LNCaP clone FGC (cell line): ENCODE measurements at places on chromosomes 6 and 20.
A peak's percentile ranks its signal among the peaks of the same experiment; 100 is the strongest.

DNA sequence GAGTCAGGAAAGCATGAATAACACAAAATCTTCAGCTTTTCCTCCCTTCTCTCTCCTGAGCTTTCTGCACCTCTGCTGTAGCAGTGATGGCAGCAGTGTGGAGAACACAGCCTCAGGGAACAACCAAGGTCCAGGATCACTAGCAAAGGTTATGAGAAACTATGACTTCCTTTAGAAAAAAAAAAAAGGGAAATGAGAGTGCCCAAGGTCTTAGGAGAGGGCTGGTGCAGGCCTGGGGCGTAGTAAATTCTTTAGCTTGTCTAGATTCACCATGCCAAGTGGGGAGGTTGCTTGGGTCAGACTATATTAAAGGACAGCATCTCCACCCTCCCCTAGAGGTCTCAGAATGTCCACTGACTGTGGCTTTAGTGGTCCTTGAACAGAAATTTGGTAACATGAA is 40.4 kb upstream of the POLR1H start:
- no peak for DNase-seq

DNA sequence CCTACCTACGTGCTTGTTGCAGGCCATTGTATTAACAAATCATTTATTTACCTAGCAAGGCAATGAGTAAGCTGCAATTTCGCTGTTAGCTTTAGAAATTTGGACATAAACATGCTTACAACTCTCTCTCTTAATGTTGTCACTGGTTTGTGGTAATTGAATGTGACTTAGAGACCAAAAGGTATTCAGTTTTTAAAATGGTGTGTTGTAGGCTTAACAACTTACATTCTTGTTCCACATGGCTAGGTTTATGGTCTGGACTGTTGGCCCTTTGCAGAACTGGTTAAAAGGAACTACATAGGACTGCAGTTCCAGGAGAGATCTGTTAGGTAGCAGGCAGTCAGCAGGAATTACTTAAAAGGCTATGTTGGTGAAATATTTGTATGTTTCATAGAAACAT is 10.3 kb upstream of the CTAGE9 start:
- no peak for DNase-seq

- no peak for DNase-seq
Measured at GRCh38 chr20:31901615-31902014, 31.2 kb downstream of the TTLL9 start.

GRCh38 chr6:166293731-166294584 is 14.2 kb downstream of the PRR18 start:
- DNase-seq, result no peak

GRCh38 chr6:137921823-137922222 is 54.8 kb downstream of the TNFAIP3 start:
- DNase-seq, result no peak

GRCh38 chr20:11814267-11814666 is 103.4 kb upstream of the BTBD3 start:
- DNase-seq, result no peak

GRCh38 chr6:150929416-150929815 is 63.9 kb downstream of the MTHFD1L start:
- no peak for DNase-seq

GRCh38 chr6:88574651-88575050 is 388.8 kb downstream of the RNGTT start:
- no peak for DNase-seq

DNA sequence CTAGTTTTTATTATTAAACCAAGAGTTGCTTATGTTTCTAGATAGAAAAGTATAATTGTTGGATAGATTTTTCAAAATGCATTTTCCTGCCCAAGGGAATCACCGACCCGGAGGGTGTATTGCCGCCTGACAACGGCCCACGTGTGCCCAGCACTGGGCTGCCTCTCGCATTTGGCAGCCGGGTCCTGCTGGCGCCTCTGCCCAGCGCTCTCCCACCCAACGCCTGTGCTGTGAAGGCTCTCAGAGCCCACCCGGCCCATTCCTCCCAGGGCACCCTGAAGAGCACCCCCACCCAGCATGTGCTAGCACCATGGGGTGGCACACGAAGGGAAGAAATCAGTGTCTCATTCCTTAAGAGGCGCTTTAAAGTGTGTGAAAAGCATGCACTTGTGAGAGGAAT is 88.3 kb upstream of the AFDN start:
- no peak for DNase-seq

- DNase-seq, result no peak
Measured at GRCh38 chr6:150482883-150483409, 114.1 kb downstream of the IYD start.

DNA sequence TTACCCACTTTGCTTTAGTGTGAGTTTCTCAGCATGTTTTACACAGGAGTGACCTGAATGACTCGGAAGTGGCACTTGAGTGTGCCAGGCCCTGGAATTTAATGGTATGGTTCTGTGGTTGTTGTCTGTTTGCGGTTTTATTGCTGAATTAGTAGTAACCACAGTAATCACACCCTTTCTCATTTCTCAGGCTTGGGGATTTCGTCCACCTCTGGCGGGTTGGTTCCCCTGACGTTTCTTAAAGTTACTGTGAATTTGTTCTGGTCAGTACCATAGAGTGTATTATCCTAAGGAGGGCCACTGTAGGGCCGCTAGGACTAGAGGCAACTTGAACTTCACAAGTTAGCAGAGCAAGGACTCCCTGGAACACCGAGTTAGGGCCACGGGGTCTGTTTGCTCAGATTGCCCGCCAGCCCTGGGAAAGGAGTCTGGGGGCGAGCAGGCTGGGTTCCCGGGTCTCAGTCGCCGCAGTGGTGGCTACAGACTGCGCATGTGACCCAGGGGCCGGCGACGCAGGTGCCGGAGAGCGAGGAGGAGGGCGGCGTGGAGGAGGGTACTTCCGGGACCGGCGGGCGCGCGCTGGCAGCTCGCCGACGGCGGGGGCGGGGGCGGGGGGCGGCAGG is 546 bp upstream of the KLHL32 start:
- no peak for DNase-seq

- no peak for DNase-seq
Measured at GRCh38 chr20:4476903-4477500, 244.7 kb upstream of the PRND start.

GRCh38 chr6:154590756-154591155 is 80.3 kb upstream of the CNKSR3 start:
- peak; percentile 100 for DNase-seq

DNA sequence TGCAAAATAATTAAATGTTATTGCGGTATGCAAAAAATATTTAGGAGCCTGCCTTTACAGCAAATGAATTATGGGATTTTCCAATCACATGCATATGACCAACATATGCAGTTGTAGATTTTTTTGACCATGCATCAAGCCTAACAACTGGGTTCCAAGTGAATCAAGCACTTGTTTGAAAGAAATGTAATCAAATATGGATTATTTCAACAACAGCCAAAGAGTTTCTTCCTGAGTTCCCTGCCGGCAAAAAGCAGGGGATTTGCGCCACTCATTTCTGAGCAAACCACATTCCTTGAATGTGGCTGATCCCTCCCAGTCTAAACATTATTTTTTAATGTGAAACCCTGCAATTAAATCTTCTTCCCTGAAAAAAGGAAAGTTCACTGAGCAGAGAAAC is 100.1 kb upstream of the ADTRP start:
- no peak for DNase-seq

DNA sequence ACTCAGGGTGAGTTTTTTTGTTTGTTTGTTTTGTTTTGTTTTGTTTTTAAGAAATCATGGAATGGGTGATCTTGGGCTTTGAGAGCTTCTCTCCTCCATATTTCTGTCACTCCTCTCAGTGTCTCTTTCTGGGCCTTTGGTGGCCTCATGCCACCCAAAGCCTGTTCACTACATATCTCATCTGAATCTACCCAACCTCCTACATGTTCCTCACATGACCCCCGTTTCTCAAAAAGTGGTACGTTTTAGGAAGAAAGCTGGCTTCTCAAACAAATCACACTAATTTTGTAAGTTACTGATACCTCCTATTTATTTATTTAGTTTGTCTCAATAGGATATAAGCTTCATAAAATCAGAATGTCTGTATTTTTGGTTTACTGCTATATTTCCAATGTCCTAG is 80.0 kb downstream of the SESN1 start:
- no peak for DNase-seq

DNA sequence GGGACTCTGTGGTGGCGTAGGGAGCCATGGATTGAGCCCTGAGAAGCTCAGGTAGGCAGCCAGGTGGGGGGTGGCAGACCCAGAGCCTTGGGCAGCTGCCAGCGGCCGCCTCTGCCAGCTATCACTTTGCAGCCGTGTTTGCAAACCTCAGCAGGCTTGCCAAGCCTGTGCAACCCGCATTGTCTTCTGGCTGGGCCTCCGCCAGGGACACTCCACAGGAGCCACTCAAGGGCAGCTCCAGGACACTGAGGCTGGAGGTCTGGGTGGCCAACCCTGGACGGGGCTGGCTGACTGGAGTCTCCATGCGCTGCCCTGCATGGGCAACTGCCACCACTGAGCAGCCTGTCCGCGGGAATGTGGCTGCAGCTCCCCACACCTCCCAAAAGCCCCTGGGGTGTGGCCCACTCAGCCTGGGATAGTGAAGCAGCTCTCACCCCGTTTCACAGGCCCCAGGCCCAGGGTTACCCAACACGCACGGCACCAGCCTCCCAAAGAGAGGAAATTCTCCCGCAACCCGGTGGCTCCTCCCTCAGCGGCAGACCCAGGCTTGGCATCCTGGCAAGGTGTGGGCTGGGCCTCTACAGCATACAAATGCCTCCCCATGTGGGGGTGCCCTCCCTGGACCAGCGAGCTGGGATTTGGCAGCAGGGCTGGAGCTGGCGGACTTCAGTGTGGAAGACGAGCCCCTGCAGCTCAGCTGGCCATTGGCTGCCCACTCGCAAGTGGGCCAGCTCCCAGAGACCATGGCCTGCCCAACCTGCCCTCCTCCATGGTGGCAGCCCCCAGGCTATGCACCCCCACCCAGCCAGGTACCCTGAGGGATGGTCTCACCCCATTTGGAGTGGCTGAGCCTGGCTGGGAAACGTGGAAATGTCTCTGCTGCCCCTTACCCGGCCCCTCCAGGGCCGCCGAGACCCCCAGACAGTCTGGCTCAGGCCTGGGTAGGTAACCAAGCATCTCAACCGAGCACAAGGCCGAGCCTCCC is 2.9 kb downstream of the CHRNA4 start:
- DNase-seq, result peak; percentile 28

GRCh38 chr6:104956731-104957294 is at the start of gene LIN28B:
LIN28B (plus strand) TSS chr6:104957107; CDS start chr6:104957251, 144 bp downstream.
- DNase-seq, result no peak

DNA sequence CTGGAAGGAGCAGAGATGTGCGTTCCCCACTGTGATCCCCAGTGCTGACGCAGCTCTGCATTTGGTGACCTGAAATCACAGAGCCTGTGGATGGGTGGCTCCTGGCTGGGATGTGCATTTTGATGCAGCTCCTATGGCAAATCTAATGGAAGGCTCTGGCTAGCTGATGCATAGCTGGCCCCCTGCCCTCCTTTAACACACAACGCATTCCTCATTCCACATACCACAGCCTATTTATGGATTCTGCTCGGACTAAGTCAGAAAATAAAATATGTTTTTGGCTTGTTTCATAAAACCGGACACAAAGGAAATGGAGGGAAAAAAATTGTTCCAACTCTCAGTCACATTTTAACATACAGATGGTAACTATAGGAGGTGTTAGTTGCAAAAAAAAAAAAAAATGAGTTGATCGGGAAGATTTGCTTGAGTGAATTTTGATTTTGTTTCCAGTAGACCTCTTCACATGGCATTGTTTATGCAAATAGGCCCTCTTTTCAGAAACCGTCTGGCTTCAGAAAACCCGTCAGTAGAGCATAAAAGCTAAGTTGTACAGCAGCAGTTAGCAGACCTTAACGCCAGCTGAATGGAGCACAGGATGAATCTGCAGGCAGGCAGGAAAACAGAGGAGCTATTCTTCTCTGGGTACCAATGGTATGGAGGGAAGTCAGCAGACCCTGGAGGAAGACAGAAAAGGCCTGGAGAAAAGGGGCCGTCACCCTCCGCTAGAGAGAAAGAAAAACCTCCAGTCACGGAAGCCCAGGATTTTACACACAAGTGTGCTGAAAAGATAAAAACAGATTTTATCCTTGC is 215.4 kb downstream of the HDGFL1 start:
- DNase-seq, result no peak

- no peak for DNase-seq
Measured at GRCh38 chr6:103409475-103409874, 1450.2 kb downstream of the HACE1 start.

- DNase-seq, result no peak
Measured at GRCh38 chr6:50979171-50979525, 160.5 kb downstream of the TFAP2B start.

DNA sequence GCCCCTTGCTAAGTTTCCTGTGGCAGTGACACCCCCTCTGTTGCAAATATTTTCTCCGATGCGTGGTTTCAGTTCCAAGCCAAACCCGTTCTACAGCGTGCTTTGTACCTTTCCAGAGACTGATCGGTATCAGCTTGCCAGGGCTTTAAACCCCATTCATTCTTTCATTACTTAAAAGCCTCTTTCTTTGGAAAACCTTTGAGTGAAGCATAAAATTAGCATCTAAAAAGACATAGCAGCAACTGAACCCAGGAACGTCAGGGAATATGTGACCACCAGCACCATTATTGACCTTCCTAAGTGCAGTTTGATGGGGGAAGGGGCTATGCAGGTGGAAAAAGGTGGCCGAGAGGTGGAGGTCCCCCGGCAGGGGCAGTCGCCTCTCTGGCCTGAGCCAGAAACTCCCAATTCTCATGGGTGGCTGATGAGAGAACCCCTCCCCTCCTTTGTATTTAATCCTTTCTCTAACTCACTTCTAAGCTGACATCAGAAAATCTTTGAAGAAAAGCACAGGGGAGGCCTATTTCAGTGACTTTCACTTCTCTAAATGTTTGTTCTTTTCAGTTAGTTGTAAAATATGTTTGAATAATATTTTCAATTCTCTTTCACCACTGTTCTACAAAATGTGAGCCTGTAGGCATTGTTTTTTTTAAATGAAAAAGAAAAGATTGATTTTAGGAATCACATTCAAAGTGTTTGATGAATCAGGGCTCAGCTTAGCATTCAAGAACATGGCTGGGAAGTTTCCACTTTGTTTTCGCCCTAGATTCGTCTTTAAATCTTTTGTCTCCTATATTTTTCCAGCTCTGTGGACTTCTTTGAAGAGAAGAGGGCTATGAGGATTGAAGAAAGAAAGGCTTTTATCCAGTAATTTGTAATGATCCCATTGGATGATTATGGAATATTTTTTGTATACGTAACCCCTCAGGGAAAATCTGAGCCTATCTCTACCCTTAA is 89.2 kb downstream of the RSPH3 start:
- DNase-seq, result peak; percentile 28

GRCh38 chr6:114083251-114083650 is 112.3 kb upstream of the HDAC2 start:
- DNase-seq, result no peak

DNA sequence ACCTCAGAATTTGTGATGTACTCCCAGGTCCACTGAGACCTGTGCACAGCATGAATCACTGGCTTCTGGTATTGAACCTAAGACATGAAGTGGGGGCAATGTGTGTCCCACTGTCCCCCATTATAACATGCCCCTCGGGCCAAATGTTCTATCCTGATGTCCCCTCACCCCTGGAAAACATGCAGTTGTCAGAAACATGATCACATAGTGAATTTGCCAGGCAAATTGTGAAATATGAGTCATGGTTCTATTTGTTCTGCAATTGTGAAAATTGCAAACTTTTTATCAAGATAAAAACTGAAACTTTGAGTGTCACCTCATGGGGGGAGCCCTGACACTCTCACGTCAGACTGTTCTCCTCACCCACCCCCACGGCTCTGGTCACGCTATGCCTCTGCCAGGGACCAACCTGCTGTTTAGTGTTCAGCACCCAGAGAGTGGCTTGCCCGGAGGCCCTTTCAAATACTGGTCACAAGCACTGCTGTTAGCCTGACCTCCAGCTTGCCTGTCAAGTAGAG is 305.3 kb downstream of the CLIC5 start:
- DNase-seq, result no peak
